ENCODE measurements at places on chromosomes 16 and 17.

DNA sequence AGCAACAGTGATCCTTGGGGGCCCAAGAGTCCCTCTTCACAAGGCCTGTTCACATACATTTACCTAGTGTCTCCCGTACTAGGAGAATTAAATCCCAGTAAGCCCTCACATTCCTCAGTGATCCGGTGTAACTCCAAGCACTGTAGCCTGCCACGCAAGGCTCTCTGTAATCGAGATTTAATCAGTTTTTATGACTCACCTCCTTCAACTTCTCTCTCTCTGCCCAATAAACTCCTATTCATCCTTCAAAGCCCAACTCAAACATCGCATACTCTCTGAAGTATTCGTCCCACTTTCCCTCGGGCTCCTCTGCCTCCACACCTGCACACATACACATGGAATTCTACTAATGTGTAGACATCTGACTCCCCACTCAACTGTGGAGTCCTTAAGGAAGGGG is 141.8 kb downstream of the CMIP start:
- DNase-seq: no peak

GRCh38 chr17:68057531-68057952 is 22.0 kb downstream of the KPNA2 start:
- peak; percentile 6 for DNase-seq

DNA sequence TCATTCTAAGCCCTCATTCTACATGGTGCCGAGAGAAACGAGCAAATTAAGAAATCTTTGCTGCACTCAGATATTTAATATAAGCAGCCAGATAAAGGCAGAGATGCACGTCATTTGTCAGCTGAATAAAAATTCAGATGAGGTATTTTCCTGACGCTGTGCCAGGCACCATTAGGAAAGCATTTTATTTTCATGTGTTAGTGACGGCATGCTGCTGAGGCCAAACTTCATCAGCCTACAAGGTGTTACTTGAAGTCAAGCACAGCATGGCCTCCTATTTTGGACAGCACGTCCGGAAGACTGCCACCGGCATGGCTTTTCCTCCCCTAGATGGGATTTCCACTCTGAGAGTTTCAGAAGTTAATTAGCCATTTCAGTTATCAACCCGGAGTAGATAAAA is 70.3 kb downstream of the IRX3 start:
- DNase-seq: no peak

DNA sequence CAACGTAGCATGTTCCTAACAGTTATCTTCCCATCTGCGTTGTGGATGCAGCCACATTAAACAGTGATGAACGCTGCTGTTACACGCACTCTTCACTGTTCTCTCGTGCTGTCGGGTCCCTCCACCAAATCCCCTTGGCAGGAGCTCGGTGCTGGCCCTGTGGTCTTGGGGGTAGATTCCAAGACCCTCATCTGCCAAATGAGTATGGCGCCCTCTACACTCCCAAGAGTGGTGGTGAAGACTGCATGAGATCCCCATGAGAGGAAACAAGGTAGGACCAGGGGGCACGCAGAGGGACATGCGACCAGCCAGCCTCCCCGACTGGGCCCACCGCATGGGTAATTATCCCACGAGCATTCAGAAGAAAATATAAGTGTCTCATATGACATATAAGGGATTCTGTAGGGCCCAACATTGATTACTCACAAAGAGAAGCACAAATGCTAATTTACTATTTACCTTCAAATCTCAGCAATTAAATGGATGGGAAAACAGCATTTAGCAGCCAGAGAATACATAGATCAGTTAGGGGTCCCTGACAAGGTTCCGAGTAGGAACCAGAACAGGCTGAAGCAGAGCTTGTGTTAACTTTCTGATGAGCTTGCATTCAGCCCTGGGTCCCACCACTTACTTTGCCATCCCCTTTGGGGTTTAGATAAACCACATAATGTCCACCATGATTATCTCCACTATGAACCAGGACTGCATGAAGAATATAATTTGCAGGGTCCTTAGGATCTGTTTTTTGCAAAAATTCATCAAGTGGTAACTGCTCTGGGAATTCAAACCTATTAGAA is 23.8 kb downstream of the LITAFD start:
- DNase-seq: no peak

GRCh38 chr17:13509527-13509926 is 92.2 kb downstream of the HS3ST3A1 start:
- DNase-seq: no peak

DNA sequence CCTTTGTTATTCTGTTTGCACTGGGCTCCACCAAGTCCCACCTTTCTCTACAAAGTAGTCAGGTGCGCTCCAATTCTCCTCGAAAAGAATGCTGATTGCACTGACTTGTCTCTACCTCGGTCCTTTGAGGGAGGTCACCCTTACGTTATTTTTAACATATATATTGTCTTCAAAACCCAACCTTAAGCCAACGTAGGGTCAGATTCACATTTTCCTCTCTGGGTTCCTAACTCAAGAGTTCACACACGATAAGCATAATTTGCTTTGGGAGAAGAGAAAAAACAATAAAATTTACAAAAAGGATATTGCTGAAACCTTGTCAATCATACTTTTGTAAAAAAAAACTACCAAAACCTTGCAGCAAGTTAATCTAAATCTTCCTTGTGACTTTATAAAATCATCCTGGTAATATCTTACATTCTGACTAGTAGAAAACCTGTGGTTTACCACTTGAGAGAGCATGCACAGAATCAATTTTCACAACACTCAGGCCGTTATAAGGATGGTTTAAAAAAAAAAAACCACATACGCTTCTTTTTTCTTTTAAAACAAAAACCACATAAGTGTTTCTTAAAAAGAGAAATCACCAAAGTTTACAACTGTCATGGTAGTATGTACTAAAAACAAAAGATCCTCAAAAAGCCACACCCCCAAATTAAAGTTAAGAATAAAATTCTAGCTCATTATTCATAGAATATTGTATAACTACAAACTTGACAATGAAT is 72.2 kb upstream of the TRAP1 start:
- DNase-seq: no peak

- DNase-seq: no peak
Observed at GRCh38 chr16:2966808-2967191, 2.3 kb upstream of the PAQR4 start.

- no peak for DNase-seq
Observed at GRCh38 chr16:87434146-87434667, 42.1 kb downstream of the MAP1LC3B start.

GRCh38 chr16:85916141-85916890 is 17.4 kb downstream of the IRF8 start:
- no peak for DNase-seq

DNA sequence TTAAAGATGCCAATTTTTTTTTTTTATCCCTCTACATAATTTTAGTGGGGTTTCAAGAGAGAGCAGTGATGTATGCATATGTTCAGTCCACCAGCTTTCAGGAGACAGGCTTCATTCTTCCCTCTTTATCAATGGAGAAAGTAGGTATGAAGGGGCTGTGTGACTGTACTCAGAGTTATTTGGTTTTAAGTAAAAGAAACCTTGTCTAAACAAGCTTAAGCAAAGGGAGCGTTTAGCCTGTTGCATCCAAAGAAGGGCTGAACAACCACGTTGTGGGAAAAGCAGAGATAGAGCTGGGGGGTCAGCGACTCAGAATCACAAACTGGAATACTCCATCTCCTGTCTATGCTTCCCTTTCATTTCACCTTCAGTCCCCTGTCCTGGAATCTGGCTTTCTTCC is 50.4 kb upstream of the HAS3 start:
- no peak for DNase-seq

GRCh38 chr17:48840441-48840840 is 9.6 kb downstream of the CALCOCO2 start:
- no peak for DNase-seq

DNA sequence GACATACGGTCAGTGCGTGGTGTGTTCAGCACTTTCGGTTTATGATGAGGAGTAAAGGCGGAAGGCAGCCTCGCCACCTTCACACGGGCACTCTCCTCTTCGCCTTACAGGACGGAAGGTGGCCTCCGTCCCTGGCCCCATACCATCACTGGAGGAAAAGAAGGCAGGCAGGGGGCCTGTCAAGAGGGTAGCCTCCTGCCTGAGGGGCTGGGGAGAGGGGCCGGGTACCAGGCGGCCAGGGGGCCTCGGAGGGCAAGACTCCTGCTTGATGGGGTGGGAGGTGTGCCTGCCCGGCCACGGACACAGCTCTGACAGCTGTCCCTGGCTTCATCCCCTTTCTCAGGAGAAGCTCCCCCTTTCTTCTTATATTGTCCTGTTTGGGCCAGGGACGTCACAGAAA is 15.6 kb upstream of the SLC38A8 start:
- no peak for DNase-seq

DNA sequence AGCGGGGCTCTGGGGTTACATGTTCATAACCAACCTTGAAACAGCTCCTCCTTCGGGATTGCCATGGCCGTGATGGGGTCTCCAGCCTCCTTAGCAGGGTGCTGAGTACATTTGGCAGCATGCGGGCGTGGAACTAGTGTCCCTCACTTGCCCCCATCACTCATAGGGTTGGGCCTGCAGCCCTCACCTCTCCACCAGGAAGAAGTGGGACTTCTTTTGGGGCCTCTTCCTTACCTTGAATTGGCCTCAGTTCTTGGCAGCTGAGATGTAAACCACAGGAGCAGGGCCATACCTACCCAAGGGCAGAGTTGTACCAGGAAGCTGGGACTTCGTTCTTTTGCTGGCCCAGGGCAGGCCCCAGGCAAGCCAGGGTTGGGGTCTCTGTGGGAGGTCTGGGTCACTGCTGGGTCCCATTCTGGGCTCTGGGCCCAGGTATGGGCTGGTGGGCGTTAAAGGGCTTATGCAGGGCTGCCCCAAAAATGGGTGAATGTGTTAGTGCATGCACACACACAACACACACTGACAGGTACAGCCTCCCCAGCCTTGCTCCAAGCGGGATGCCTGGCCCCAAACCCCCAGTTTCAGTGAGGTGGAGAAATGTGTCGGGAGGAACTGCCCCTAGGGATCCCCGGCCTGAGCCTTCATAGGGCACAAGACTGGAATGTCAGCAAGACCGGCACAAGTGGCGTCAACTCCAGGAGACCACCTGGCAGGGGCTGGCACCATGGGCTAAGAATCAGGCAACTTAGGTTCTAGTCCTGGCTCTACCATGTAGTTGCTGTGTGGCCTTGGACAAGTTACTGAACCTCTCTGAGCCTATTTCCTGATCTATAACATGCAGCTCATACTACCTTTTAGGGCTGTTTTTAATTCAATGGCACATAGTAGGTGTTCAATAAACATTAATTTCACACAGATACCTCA is 3.9 kb upstream of the KRT15 start:
- DNase-seq: no peak

GRCh38 chr16:89314357-89314756 is 96.9 kb downstream of the ZNF778 start:
- DNase-seq: peak; percentile 75

- no peak for DNase-seq
Observed at GRCh38 chr17:10773391-10773790, 30.5 kb downstream of the TMEM238L start.

DNA sequence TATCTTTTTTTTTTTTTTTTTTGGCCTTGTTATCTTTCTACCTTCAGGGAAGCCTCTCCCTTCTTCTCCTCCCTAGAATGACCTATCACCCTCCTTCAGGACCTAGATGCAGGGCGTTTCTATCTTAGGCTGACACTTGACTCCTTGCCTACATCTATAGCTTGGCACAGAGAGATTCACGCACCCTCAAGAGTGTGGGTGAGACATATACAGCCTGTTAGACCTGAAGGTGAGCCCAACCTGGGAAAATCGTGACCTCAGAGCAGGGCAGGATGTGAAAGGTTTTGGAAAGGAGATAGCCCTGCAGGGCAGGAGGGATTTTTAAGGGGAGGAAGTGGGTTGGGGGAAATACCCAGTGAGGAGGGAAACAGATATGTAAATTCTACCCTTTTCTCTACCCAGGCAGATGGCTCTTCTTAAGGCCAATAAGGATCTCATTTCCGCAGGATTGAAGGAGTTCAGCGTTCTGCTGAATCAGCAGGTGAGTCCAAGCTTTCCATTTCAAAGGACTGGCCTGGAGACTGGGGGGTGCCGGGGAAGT is at the start of gene AHSP:
AHSP (plus strand) TSS at position 167 of the 541 bp plus-strand sequence; CDS start at position 407, 240 bp downstream.
- no peak for DNase-seq

DNA sequence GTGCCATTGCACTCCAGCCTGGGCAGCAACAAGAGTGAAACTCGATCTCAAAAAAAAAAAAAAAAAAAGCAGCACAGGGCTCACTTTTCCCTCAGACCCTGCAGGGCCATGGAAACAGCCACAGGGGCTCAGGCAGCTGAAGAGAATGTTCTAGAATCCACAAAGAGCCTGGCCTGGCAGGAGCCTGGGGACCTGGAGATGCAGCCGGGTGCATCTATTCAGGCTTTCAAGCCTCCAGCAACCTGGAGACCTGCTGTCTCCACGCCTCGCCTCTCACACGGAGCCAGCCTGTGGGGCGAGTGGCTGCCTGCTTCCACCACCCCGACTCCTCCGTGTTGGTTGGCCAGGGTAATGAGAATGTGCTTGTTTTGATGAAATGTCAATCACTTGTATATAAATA is 44.0 kb upstream of the MEAK7 start:
- DNase-seq: no peak

- DNase-seq: no peak
Observed at GRCh38 chr17:1447052-1447451, 9.0 kb downstream of the CRK start.

- DNase-seq: no peak
Observed at GRCh38 chr17:57226793-57227192, 29.5 kb upstream of the MSI2 start.

- DNase-seq: no peak
Observed at GRCh38 chr16:25729188-25729915, 37.6 kb downstream of the HS3ST4 start.

- DNase-seq: no peak
Observed at GRCh38 chr16:5461141-5461540, 363.5 kb upstream of the EEF2KMT start.

DNA sequence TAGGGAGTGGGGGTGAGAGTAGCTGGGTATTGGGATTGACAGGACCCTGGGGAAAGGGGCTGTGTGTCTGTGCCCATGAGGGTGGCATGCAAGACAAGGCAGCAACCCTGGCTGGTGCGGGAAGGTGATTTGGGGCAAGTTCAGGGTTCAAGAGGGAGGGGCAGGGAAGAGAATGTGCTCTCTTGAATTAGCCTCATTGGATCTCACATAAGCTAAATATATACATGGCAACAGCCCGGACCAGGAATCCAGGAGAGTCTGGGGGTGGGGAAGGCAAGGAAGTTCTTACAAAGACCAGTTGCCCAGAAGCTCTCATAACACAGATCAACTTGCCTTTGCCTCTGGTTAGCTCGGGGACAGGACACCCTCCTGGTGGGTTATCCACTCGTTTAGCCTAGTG is 73.3 kb downstream of the IRX3 start:
- DNase-seq: no peak

- no peak for DNase-seq
Observed at GRCh38 chr16:9446471-9447194, 355.2 kb downstream of the HAPSTR1 start.

All from CD4-positive, alpha-beta T cell (primary cell).